EH (cell line): ENCODE measurements at places on chromosomes 3 and 15.
A peak's percentile ranks its signal among the peaks of the same experiment; 100 is the strongest.

DNA sequence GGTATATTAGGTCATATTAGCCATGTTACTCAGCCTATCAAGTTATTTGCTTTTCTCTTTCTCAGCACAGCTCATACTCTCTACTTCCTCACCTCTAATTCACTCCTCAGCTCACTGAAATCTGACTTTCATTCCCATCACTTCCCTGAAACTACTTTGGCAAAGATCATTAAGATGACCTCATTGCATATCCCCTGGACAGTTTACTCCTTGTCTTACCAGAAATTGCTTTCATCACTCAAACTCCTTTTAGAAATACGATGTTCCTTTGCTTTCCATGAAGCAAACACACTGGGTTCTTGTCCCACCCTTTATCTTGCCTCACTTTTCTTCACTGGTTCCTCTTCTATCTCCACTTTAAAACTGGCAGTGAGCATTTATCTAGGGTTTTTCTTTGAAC, 354.4 kb downstream of the TUSC7 start:
- peak; percentile 46 for DNase-seq

DNA sequence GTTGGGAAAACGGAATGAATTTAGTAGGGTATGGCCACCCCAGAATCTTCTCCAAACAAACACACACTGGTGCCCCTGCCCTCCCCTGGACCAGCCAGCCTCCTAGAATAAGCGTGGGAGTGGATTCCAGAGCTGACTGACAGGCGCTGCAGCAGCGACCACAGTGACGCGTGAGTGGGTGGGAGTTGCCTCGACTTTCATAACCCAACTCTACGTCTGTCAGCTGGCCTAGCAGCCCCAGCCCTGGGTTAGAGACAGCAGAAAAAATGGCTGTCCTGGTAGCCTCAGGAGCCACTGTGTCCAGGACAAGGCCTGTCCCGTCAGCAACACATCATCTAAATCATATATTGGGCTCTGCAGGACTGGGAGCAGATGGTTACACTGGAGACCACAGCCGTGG, 10.0 kb downstream of the PLA2G4B start:
- no peak for DNase-seq

GRCh38 chr3:30475038-30475808, 131.2 kb upstream of the TGFBR2 start:
- no peak for DNase-seq

- no peak for DNase-seq
These were observed 292.1 kb downstream of the DIPK2A start for GRCh38 chr3:144263706-144264105.

GRCh38 chr15:75599401-75599800, 20.3 kb upstream of the PTPN9 start:
- peak; percentile 71 for DNase-seq

- no peak for DNase-seq
These were observed 19.4 kb downstream of the CDV3 start for GRCh38 chr3:133592843-133593242.
